ENCODE measurements at places on chromosomes 3 and 15. TPM values are rescaled to one million over a fixed set of nuclear protein-coding genes. Genes with fewer than 3 reads are reported as not detected.

The FAM107A gene
- total RNA-seq: not detected

The UACA gene
- 67.1 TPM for total RNA-seq

- no peak for DNase-seq
These were observed 83.0 kb upstream of the PTX3 start for GRCh38 chr3:157353652-157354051.

The CD276 gene
- total RNA-seq: 133 TPM

DNA sequence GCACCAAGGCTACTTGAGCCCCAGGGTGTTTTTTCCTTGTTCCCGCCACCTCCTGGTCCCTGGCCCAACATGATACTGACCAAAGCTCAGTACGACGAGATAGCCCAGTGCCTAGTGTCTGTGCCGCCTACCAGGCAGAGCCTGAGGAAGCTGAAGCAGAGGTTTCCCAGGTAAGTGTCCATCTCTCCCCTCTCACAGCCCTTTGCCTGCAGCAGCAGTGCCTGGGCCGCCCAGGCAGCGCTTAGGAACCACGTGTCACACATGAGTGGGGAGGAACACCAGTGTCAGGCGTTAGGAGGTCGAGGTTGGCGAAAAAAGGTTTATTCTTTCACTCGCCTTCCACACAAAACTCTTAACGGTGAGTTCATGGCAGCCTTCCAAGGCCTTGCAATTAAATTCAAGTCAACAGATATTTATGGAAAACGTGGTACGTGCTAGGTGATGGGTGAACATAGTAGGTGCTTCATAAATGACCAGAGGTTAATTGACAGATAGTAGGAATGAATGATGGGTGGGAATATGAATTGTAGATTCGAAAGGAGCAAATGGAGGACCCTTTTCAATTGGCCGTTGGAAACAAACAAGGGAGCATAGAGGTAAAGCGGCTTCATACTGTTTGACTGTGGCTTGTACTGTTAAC lies 486 bp downstream of the CDIN1 start:
- DNase-seq: no peak
